Stimulated activated CD4-positive, alpha-beta T cell treated with anti-CD3 and anti-CD28 coated beads, TNF-alpha, amount 100 ng/mL, for 24 hours (primary cell): ENCODE measurements at places on chromosomes 3 and 15.

DNA sequence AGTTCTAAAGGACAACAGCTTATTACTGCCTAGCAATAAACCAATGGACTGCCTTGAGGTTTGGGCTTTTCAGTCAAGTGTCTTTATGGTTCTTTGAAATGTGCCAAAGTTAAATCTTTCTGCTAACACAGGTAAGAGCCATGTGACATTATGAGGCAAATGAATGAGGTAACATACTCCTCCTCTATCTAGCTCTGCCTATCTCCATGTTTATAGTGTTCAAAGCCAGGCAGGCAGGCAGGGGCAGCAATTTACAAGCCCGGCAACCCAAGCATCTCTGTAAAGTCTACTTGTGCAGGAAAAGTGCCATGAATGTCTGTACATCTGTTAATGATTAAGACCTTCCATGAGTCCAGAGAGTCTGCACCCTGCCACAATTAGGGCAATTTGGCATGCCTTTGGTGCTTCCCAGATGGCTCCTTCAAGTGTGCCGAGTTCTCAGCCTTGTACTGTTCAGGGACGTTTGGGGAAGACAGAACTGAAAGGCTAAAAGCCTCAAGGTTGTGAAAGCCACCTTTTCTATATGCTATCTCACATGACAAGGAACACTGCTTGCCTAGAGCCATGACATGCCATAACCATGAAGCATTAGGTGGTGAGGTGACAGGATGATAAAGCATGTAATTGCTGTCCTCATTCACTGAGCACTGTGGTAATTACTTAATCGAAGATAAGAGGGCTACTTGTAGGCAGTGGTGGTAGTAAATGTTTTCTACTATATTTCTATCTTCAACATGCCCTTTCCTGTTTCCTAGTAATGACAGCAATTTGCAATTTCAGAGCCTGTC is 41.4 kb upstream of the EIF1B start:
- no peak for DNase-seq

DNA sequence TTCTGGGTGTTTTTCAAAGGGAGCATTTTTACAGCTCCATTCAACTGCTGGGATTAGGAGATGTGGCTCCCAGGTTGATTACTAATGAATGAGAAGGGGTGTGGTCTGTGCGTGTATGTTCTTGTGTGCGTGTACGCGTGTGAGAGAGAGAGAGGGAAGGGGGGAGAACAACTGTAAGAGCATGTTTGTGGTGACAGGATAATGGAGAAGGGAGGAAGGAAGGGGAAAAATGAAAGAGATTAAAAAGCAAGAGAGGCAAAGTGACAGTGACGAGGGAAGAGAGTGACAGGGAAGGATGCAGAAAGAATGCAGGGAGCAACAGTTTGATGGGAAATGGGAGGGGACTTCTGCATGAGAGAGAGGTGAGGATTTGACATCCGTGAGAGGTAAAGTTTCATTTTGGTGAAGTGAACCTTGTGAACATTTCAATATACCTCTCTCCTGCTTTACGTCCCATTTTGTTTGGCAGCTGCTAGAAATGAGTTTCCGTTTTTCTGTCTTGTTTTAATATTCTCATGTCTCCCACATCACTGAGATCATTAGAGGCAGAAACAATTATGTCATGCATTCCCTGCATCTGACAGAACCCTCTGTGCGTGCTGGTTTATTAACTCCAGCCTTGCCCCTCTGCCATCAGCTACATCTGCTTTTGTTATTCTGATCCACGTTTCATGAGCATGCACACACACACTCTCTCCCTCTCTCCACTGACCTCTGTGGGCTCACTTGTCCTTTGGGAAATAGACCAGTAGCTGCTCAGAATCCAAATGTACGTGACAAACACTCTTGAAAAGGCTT is 161.6 kb downstream of the GAP43 start:
- DNase-seq = no peak

DNA sequence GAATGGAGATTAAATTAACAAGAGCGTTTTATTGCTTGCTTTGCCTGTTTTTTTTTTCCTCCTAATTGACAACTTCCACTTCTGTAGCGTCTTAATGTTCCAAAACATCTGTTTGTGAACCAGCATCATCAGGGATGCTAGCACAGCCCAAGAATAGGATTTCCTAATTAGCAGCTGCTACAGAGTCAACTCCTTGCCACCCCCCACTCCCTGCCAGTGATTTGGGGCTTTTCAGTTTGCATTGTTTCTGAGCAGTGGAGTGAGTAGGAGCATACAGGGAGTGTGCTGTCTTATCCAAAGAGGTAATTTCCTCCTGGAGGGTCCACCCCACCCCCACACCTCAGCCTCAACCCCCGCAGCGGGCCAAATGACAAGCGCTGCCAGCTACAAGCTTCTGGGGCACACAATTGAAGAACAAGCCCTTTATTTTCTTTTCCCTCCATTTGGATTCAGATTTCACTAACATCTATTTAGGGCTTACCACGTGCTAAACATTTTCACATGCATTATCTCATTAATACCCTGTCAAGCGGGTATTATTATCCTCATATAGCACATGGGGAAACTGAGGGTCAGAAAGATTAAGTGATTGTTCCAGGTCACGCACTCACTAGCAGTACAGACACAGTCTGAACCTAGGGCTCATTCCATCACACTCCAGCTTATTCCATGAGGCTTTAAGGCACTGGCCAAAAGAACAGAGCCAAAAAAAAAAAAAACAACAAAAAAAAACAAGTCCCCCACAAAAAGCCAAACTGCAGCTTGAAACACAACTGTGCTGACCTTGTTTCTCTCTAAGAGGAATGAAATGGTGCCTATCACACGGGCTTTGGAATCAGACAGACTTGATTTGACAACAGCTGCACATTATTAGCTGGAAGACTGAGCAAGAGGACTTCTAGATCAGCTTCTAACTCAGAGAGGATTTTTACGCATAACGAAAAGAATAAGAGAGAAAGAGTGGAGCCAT is 16.4 kb downstream of the HEG1 start:
- no peak for DNase-seq

GRCh38 chr15:83111149-83111548 is 3.7 kb downstream of the TM6SF1 start:
- no peak for DNase-seq

DNA sequence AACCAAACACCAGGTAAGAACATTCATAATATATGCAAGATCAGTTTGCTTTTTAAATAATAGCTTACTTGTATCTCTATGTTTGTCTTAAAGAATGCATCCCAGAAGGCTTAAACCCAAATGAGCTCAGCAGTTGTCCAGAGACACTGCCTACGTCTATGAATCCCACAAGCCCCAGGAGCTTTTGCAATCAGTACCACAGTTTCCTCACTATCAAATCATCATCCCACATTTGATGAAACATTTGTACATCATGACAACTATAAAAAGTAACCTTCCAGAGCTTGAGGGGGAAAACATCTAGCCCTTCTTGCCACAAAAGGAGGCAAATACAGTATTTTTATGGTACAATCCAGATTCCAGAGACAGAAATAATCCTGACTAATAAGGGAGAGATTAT is 63.7 kb downstream of the ATP8B4 start:
- DNase-seq = no peak

DNA sequence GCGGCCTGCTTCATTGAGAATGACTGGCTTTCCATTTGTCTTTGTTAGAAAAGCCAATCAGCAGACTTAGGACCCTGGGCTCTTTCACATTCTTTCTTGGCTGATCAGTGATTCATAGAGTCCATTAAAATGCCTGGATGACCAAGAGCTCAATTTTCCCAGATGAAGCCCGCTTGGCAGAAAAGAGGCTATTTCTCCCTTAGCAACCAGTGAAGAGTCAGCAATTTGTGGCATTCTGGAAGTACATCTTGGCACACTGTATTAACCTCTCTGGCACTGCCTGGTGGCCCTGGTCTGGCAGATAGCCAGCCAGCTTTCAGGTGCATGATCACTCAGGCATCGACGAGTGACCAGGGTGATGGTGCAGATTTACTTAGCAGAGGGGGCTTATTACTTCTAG is 145.7 kb upstream of the PLAAT1 start:
- no peak for DNase-seq

- DNase-seq = no peak
These were observed 46.6 kb upstream of the CTSH start for GRCh38 chr15:78991476-78991875.

GRCh38 chr3:190499122-190499521 is 14.8 kb upstream of the IL1RAP start:
- DNase-seq = no peak

- DNase-seq = no peak
These were observed 4.6 kb upstream of the SKIL start for GRCh38 chr3:170352936-170353335.

DNA sequence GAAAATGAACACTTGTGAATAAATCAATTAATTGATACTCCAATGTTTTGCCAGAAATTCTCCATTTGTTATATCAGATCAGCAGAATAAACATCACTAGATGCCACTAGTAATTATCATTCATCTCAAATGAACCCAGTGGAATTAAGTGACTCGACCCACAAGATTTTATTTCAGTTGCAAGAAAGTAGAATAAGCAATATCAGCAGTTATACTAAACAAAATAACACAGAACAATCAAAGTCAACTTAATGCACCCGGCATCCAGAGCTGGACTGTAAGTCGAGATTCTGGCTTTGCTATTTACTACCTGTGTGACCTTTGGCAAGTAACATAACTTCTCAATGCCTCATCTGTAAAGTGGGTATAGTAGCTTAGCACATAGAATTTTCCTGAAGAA is 256.5 kb downstream of the MEIS2 start:
- DNase-seq = no peak

DNA sequence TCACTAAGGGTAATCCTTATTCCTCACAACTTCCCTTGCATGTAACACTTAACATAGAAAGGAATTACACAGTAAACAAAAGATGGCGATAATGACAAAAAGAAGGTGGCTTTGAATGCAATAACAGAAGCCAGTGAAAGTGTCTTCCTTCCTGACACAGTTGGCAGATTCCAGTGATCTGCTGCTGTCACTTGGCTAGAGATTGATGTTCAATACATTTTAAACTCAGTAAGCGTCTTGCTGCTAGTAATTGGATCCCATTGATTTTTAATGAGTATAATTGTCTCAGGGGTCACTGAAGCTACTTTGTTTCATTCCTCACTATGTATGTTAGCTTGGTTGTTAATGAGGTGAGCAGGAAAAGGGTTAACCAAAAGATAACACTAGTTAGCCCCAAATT is 692.7 kb downstream of the NTRK3 start:
- no peak for DNase-seq

GRCh38 chr3:9909221-9910013 is 6.8 kb downstream of the IL17RE start:
- DNase-seq = no peak

DNA sequence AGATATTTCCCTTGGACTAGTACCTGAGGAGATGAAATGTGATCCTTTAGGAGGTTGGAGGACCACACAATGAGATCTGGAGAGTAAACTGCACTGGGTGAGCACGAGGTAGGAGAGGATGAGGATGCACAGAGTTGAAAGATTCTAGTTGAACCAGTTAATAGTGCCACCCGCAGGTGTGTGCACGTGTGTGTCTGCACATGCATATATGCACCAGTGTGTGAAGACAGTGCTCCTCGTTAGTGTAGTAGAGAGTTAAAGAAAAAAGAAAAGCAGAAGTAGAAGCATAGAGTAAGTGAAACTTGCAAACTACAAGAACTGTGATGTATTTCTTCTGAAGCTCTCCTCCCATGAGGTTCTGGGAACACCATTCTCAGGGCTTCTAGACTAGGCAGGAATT is 8.4 kb downstream of the MED12L start:
- no peak for DNase-seq

- DNase-seq = no peak
These were observed 22.6 kb upstream of the LYSMD4 start for GRCh38 chr15:99755692-99756409.

- DNase-seq = no peak
These were observed 34.2 kb upstream of the PRR23E start for GRCh38 chr3:127158614-127159229.

GRCh38 chr3:5841599-5841998 is 654.1 kb downstream of the EDEM1 start:
- no peak for DNase-seq

GRCh38 chr3:125115640-125116039 is 59.8 kb upstream of the HEG1 start:
- no peak for DNase-seq

DNA sequence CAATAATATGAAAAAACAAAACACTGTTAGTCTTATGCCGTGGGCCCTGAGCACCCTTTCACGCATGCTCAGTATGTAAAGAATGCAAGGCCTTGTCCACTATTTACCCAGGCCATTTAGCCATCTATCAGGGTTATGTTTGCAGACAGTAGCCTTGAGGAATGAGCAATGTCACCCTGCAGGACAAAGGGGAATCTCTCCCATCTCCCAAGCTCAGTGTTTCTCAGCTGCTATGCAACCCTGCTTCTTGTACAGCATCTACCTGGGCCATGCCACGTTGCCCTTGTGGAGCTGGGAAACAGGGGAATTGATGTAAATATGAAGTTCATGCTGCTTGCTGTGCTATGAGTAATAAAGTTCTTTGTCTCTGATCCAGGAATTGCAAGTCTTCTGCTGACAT is 51.5 kb upstream of the SLCO2A1 start:
- no peak for DNase-seq

DNA sequence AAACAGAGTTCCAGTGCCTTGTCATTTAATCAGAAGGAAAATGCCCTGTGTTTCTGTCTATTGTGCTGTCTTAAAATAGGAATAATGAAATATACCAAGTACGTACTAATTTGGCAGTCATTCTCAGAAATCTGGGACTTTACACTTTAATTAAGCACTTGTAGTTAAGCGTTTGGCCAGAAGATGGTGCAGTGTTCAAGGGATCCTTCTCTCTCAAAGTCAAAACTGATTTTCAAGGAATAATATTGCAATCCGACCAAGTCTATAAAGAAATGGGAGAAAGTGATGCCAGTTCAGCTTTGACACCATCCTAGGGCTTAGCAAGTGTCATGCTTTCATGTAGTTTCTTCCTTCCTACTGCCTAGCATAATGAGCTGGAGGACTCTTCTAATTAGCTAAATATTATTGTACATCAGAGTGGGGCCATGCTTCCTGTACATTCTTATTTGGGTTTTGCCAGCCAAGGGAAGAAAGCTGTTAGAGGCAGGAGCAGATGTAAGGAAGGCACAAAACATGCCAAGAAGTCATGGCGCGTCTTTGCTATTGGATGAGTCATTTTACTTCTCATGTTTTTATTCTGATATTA is 64.8 kb downstream of the SAMMSON start:
- no peak for DNase-seq

DNA sequence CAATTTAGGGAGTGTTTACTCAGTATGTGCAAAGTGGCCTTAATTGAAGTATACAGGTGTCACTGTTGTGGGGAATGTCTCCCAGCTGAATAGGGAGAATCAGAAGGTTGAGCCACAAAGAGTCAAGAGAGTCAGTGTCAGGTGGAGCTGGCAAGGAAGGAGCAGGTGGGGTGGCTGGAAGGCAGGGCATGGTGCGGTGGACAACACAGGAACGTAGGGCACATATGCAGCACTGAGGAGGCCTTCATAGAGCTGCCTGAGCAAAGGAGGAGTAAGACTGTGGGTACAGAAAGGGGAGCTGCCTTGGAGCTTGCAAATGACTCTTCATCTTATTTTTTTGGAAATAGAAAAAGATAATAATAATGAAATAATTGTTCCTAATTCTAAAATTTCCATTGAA is 20.0 kb downstream of the ARHGEF3 start:
- no peak for DNase-seq
